Astrocyte of the spinal cord (primary cell): ENCODE measurements at places on chromosomes 16 and 17.

- DNase-seq, result peak; percentile 36
Observed at GRCh38 chr17:45093444-45094110, 32.5 kb downstream of the NMT1 start.

GRCh38 chr17:27755706-27756466, 44.4 kb downstream of the NOS2 start:
- no peak for DNase-seq

DNA sequence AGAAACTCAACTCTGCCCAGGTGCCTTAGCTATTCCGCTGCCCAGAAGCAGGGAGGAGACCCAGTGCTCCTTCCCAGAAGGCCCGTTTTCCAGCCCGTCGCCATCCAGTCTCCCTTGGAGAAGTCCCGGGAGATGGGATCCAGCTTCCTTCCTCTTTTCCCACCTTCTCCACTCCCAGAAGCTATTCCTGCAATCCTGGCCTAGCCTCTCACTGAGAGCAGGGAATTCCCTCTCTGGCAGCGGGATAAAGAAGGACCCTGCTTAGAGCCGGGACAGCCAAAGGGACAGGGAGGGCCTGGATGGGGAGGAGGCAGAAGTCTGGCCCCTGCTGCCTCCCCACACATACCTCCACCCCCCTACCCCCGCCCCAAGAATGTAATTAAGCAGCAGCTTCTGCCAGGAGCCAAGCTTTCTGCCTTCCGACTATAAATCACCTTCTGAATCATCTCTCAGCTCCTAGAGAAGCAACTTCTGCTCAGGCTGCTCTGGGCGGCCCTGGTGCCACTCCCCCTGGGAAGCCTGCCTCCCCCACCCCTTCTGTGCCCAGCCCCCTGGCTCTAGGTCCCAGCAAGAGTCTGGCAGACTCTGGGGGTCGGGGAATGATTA, 6.4 kb downstream of the WNT3 start:
- DNase-seq, result peak; percentile 54

GRCh38 chr17:1003633-1003971, 6.7 kb downstream of the TIMM22 start:
- no peak for DNase-seq

GRCh38 chr17:71548540-71549190, 572.2 kb upstream of the SOX9 start:
- peak; percentile 41 for DNase-seq

DNA sequence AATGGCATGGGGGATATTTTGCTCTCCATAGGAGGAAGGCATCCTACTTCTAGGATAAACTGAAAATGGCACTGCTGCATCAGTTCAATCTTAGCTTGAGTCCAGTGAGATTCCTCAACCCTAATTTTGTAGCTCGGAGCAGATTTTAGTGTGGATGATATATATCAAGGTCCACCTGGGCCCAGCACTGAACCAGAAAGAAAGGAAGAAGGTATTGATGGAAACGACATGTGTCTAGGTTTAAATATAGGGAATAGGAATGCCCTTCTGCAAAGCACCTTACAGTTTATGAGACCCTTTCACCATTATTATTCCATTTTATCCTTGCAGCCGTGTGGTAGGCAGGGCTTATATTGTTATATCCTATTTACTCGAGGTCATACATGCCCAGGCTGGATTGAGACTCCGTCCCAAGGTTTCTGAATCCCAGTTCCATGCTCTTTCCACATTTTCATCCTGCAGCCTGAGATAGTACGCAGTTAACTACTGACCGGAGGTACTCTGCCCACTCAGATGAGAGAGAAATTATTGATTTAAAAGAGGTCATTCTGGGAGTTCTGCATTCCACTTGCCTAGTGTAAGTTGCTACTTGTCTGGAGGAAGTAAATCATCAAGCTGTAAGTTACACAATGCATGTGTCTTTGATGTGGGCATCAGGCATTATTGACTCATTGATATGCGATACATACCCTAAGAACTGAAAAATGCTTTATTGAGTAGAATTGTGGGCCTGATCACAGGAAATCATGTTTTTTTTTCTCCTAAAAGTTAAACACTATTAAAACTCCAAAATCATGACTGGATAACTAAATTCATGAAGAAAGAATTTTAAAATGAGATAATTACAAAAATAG, 10.1 kb downstream of the KRT39 start:
- peak; percentile 96 for DNase-seq

DNA sequence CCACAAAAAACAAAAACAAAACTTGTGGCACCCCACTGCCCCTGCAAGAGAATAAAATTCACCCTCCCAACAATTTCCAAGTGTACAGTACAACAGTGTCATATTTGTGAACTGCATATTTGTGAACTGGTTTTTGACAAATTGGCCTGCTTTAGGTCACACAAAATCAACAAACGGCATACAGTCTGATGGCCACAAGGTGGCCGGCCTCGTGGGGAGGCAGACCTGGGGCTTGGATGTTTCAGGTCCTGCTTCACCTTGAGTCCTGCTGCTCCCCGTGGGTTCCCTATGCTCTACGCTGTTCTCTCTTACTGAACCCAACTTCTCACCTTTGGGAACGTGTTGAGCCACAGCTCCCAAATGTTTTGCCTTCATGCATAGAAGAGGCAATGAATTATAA, 102.2 kb downstream of the CDK5R1 start:
- DNase-seq, result no peak

- peak; percentile 70 for DNase-seq
Observed at GRCh38 chr17:5031365-5032082, 3.7 kb downstream of the SLC52A1 start.

GRCh38 chr17:82287868-82288801, 14.6 kb upstream of the CSNK1D start:
- peak; percentile 80 for DNase-seq

- DNase-seq, result peak; percentile 32
Observed at GRCh38 chr17:62822080-62822904, 14.2 kb upstream of the MARCHF10 start.

DNA sequence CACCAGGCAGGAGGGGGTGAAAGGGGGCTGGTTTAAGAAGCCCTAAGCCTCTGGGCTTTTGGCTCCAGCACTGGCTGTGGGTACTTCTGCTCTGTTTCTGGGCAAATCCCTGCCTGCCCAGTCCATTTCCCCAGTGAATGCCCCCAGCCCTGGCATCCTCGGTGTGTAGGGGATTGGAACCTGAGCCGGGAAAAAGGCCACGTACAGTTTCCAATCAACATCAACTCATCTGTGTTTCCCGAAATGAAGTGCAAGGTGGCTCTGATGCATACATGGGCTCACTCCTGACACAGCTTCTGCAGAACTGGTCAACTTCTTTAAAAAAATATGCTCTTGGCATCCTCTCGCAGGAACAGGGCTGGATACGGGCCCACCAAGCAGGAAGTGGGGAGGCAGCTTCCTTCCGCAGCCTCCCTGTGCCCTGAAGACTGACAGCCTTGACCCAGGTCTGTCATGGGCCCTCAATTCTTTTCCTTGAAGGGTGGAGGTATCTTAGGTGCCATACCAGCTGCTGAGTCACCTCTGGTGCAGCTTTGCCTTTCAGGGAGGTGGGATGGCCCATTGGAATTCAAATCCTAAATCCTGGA, 73.3 kb downstream of the N4BP1 start:
- DNase-seq, result no peak

DNA sequence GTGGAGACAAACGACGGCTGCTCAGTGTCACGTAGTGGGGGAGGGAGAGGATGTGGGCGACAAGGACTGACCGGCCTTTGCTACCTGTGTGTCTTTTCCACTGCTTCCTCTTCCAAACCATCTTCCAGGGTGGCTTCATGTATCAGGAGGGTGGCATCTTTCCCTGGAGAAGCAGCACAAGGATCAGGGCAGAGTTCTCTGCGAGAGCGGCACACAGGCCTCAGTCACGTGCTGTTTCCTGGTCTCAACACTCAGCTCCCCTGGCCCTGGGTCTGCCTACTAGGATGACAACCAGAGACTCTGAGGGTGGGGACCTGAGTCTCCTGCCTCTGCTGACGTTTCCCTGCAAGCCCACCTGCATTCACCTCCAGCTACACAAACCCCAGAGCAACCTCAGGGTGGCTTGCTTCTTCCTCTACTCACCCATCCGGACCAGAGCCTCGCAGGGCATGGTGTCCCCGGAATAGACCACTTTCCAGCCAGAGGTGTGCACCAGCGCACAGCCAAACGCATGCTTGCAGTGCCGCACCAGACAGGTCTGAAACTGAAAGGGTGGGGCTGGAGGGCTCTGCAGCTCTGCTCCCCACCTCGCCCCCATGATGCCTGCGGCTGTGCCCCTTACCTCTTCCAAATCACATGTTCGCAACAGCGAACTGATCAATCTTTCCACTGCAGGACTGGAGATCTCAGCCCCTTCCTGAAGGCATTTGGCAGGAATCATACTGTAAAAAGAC, 23.3 kb downstream of the ELAC2 start:
- no peak for DNase-seq

- DNase-seq, result peak; percentile 55
Observed at GRCh38 chr16:13919330-13919682, 648 bp upstream of the ERCC4 start.

GRCh38 chr16:30137897-30138296, 14.9 kb upstream of the MAPK3 start:
- no peak for DNase-seq

DNA sequence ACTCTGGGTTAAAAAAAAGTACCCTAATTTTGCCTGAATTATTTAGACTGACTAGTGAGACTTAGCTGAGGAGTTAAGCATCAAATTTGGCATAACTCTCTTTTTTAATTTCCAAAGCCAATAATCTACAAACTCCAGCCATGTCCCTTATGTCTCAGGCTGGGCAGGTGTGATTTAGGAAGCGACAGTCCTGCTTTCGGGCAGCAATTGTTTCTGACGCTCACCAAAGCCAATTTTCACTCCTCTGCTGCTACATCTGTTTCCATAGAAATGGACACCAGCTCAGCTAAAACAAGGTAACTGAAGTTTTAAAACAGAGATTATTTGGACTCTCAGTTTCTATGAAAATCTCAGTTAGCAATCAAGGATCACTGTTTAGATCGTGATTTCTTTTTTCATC, 338.7 kb downstream of the ABCC12 start:
- DNase-seq, result no peak

DNA sequence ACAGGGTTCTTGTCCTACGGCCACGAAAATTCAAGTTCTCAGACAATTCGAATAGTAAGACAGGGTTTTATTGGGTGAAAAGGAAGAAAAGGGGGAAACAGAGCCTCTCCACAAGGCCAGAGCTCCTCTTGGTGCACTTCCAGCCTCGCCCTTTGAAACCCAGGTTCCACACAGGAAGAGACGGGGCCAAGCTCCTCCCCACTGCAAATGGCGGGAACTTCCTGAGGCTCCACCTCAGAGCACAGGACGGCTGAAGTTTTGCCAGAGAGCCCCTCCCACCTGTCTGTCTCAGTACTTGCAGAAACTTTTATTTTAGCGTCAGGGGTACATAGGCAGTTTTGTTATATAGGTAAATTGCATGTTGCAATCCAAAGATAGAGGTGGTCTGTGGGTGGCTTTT, 165.7 kb upstream of the CDH8 start:
- no peak for DNase-seq

- DNase-seq, result no peak
Observed at GRCh38 chr16:7492122-7492521, 159.5 kb downstream of the RBFOX1 start.

DNA sequence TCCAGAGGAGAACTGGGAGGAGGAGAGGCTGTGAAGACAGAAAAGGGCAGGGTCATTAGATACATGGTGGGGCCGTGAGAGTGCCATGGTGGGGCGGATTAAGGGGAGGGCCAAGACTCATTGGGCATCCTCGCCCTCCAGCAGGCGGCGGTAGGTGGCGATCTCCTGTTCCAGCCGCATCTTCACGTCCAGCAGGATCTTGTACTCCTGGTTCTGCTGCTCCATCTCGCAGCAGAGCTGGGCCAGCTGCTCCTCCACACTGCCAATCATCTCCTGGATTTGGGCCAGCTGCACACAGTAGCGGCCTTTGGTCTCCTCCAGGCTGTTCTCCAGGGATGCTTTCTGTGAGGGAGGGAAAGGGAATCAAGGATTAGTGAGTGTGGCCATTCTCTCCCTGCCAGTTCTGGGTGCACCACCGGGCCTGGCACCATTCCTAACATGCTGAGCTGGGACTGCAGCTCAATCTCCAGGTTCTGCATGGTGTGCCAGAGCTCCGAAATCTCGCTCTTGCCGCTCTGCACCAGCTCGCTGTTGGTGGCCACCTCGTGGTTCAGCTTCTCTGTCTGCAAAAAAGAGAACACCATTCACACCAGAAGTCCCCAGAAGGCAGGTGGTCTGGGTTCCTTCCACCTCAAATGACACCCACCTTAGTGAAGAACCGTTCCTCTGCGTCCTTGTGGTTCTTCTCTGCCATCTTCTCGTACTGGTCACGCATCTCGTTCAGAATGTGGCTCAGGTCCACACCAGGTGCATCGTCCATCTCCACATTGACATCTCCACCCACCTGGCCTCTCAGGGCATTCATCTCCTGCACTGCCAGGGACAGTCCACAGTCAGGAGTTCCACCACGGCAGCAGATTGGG, 129.0 kb downstream of the CCDC144A start:
- no peak for DNase-seq

DNA sequence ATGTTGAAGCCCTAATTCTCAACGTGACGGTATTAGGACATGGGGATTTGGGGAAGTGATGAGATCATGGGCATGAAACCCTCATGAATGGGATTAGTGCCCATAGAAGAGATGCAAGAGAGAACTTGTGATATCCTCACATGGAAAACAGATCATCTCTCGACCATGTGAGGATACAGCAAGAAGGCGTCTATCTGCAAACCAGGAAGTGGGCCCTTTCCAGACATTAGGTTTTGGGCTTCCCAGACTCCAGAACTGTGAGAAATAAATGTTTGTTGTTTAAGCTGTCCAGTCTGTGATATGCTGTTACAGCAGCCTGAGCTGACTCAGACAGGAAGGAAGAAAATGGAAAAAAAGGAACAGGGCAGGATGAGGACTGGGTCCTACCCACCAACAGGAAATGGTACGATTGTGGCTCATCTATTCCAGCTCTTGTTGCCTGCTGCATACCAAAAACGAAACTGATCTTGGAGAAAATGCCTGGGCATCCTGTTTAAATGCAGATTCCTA, 21.9 kb upstream of the SSTR2 start:
- peak; percentile 31 for DNase-seq

DNA sequence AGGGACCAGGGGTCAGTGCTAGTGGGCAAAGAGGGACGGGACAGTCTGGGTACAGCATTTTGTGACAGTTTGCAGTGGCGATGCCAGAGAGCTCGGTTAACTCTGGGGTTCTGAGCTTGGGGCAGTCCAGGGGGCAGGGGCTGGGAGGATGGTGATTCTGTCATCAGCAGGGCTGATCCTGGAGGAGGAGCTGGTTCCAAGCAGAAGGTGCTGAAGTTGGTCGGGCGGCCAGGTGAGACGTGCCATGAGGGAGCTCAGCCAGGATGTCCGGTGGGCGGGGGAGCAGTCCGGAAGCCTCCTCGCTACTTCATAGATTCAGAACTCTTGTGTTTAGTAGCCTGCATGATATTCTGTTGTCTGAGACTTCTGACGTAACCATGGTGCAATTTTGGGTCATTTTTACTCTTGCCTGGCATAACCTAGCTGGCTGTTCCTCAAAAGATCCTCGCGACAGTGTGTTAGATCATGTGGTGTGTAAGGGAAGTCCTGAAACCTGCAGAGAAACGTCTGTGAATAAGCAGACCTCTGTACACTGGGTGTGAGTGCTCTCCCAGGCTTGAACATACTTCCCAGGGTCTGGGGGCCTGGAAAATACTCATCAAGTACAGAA, 122.0 kb downstream of the CLEC16A start:
- DNase-seq, result no peak

GRCh38 chr16:2122429-2122828, 13.3 kb downstream of the PKD1 start:
- no peak for DNase-seq
